T-cell (primary cell): ENCODE measurements at places on chromosomes 12 and 14.

GRCh38 chr12:109385339-109386058 is 37.8 kb downstream of the MYO1H start:
- H3K36me3 ChIP-seq: no peaks in the 10 kb centered on the region
- no peak overlapping the region for H3K4me3 ChIP-seq
- H3K4me1 ChIP-seq: no peaks in the 10 kb centered on the region
- no peak for DNase-seq
- no peaks in the 10 kb centered on the region for H3K27me3 ChIP-seq

DNA sequence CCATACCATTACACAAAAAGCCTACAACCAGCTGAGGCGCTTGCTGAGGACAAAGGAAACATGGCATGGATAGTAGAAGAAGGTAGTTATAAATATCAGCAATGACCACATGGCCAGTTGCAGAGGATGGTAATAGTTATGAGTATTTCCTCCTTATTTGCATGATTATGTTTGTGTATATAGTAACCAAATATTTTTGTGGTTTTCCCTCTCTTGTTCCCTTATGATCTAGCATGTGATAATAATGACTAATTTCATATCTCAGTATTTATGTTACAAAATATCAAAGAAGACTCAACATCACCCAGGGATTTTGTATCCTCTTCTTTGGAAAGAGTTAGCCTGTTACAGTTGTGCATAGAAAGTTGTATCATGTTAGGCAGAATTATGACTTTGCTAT is 13.5 kb upstream of the CATSPERB start:
- H3K27me3 ChIP-seq: no peaks in the 10 kb centered on the region
- no peaks in the 10 kb centered on the region for H3K4me1 ChIP-seq
- no peak for DNase-seq
- H3K36me3 ChIP-seq: no peaks in the 10 kb centered on the region
- no peak overlapping the region for H3K27ac ChIP-seq
- H3K4me3 ChIP-seq: no peak overlapping the region

DNA sequence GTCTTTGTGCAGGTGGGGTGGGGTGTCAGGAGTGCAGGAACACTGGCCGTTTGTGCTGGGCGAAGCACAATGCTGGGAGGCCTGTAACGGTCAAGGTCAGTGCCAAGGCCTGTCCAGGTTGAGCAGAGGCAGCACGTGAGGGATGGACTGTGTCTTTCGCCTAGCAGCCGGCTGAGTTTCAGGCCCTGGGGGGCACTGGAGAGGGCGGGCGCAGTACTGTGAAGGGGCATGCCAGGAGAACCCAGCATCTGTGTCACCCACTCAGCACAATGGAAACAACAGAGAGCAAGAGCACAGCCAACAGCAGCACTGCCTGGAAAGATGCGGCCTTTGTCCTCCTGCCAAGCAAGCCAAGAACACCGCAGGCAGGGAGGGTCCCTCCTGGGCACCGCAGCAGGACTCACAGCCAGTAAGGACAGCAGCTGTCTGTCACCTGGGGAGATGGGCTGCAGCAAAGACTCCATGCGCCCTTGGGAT is 25.2 kb downstream of the SLC25A47 start:
- H3K27ac ChIP-seq: no peak overlapping the region
- H3K27me3 ChIP-seq: no peaks in the 10 kb centered on the region
- H3K36me3 ChIP-seq: peaks cover 2% of the 10 kb centered on the region

DNA sequence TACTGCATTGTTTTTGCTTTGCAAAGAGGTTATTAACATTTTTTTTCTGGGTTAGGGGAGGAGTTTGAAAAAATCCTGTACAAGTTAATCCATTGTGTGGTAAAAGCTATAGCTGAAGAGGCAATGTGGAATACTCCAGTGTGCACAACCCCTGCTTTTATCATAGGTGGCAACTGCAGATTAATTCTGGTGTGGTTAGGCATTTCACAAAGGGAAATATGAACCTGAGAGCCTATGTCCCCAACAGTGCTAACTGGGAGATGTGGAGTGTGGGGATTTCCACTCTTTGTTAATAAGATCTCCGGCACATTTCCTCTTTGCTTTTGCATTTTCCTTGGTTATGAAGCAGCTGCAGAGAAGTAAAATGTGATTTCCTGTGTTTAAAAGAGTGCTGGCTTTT is 33.6 kb downstream of the PRORP start:
- no peak overlapping the region for H3K4me3 ChIP-seq
- H3K27ac ChIP-seq: peak overlapping the region; percentile 28
- H3K36me3 ChIP-seq: no peaks in the 10 kb centered on the region
- peaks cover 12% of the 10 kb centered on the region for H3K4me1 ChIP-seq
- H3K27me3 ChIP-seq: no peaks in the 10 kb centered on the region

DNA sequence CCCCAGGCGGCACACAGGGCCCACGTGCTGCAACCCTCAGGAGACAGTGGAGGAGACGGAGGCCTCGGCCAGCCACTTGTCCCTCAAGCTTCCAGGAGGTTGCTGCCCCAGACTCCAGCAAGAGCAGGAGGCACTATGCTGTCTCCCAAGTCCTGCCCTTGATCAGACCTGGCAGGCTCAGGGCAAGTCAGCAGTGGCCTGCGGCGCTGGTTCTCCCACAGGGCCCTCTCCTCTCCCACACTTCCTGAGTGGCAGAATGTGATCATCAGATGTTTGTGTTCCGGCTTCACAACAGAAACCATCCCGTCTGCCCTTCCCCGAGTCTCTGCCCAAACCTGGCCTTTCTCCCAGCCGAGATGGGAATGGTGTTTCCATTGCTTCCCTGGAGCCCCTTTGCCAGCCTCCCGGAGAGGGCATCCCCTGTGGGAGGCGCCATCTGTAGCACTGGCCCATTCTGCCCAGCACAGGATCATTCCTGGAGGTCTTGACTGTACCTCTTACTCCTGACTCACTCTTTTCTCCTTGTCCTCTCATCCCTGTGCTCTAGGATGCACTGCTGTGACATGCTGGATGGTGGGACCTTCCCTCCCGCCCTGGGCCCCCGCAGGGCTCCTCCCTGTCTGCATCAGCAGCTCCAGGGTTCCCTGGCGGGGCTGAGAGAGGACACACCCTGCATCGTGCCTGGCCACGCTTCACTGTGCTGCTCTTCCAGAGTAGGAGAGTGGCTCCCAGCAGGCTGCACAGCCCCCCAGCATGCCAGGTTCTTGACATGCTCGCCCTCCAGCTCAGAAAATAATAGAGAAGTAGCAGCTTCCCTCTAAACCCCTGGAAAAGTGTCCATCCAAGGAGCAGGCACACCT is 114.7 kb upstream of the FKBP4 start:
- H3K36me3 ChIP-seq: no peaks in the 10 kb centered on the region
- H3K27me3 ChIP-seq: no peaks in the 10 kb centered on the region
- no peak overlapping the region for H3K27ac ChIP-seq
- no peak overlapping the region for H3K4me3 ChIP-seq
- DNase-seq: no peak

DNA sequence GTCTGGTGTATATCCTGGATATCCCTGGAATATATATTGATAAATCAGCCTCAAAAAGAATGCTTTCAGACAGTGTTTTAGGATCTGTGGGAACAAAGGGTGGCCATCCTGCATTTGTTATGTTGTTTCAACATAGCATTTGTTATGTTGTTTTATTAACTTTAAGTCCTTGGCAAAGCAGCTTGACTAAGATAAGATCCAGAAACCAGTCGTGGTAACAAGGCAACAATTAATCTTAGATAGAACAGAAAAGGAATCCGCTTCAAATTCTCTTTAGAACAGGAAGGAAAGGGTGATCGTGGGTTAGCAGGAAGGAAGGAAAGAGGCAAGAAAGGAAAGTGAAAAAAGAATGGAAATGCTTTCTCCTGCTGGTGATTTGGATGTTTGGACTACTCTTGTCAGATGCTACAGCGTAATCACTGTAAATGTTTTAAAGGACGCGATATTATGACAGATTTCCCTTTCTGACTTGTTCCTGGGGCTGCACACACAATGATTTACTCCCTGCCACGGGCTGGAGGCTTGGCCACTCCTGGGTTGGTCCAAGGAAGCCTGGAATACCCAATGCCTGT is 443.3 kb downstream of the DPF3 start:
- DNase-seq: no peak
- no peaks in the 10 kb centered on the region for H3K27me3 ChIP-seq
- H3K4me3 ChIP-seq: no peak overlapping the region
- H3K4me1 ChIP-seq: peaks cover 24% of the 10 kb centered on the region
- H3K27ac ChIP-seq: peak overlapping the region; percentile 53

DNA sequence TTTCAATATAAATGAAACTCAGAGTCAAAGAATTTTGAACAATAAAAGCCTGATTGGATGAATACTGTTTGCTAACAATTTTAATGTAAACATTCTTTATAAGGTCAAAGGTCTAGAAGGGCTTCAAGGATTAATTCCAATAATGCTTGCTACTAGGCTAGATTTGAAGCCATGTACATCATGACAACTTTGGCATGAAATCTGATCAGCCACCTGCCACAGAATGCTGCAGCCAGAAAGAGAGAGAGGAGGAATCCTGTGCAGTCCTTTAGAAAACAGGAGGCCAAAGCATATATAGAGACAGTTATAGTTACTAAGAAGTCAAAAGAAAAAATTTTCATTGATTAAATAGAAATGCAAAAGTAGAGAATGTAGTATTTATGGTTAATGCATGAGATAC is 47.1 kb downstream of the ABCD2 start:
- H3K27me3 ChIP-seq: no peaks in the 10 kb centered on the region
- no peak overlapping the region for H3K27ac ChIP-seq
- H3K36me3 ChIP-seq: no peaks in the 10 kb centered on the region

- H3K4me3 ChIP-seq: no peak overlapping the region
- no peak overlapping the region for H3K27ac ChIP-seq
These were observed 31.0 kb downstream of the NFYB start for GRCh38 chr12:104106965-104107364.

- H3K27ac ChIP-seq: no peak overlapping the region
- H3K27me3 ChIP-seq: no peaks in the 10 kb centered on the region
- H3K4me3 ChIP-seq: no peak overlapping the region
- H3K4me1 ChIP-seq: peaks cover 3% of the 10 kb centered on the region
- DNase-seq: no peak
These were observed 20.0 kb upstream of the ITGA5 start for GRCh38 chr12:54439096-54439495.
